Bronchial epithelial cell (primary cell): ENCODE measurements at places on chromosomes 3 and 15. TPM values are rescaled to one million over a fixed set of nuclear protein-coding genes. Genes with fewer than 3 reads are reported as not detected.
A peak's percentile ranks its signal among the peaks of the same experiment; 100 is the strongest.

DNA sequence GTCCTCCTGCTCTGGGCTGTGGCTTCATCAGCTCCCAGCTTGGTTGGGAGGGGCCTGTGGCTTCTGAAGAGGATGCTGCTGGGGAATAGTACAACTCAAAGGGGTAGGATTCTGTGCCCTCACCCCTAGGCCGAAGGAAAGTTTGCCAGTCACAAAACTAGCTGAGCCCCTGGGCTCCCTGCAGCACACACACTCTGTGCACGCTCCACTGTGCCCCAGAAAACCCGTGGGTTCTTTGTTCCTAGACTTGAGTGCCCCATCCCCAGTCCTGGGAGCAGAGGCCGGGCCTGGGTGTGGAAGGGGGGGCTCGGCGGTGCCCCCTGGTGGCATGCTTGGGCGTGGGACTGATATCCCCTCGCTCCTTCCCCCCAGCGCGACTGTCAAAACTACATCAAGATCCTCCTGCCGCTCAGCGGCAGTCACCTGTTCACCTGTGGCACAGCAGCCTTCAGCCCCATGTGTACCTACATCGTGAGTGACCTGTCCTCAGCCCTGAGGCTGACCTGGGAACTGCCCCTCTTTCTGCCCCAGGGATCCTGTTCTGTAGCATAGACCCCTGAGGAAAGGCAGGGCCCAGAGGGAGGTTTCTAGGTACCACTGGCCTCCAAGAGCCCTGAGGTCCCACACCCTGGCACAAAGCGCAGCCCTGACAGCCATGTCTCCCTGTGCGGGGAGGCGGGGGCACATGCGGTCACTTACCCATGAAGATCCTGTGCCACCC lies 14.2 kb downstream of the CIB1 start:
- DNase-seq, result no peak

Gene TNFSF10
- 15.5 and 24.6 TPM in 2 replicates for total RNA-seq

- DNase-seq, result peak; percentile 20
Measured at GRCh38 chr3:42507252-42507651, 4.8 kb downstream of the VIPR1 start.

DNA sequence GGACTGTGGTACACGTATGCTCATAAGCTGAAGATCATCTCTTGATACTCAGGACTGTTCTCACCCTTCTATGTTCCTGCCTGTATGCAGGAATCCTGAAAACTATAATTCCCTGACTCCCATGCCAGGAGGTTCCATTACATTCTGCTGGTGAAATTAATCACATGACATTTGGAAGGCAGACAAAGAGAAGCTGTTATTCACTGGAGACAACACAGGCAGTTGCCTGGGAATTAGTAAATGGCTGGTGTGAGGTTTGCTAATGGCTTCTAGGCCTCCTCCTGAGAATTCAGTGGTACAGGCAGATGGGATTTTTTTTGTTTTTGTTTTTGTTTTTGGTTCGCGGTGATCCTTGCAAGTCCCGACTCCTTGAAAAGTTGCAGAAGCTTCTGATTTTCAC lies 91.4 kb downstream of the CTNNB1 start:
- no peak for DNase-seq

Gene DCBLD2
- 80.1 and 96.1 TPM in 2 replicates for total RNA-seq

- peak; percentile 46 for DNase-seq
Measured at GRCh38 chr3:4899710-4900109, 79.5 kb upstream of the BHLHE40 start.

DNA sequence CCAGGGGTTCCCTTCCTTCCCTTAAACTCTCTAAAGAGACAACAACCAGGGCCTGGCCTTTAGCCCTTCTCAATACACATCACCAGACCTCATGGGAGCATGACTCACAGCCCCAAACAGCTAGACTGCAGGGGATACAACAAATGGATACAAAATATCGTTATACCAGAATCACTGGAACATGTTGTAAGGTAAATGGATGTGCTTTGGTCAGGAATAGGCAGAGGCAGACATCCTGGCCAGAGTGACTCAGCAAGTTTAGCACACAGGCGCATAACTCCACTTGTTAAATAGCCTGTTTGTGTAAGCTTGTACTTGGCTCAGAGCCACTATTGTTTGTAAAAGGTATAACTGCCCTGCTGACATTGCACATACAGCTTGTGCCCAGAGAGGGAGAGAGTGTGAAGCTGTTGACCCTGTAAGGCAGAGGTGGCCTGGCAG lies 18.3 kb downstream of the TMED3 start:
- DNase-seq, result peak; percentile 79

- peak; percentile 46 for DNase-seq
Measured at GRCh38 chr3:78887547-78888011, 880.2 kb downstream of the ROBO1 start.

DNA sequence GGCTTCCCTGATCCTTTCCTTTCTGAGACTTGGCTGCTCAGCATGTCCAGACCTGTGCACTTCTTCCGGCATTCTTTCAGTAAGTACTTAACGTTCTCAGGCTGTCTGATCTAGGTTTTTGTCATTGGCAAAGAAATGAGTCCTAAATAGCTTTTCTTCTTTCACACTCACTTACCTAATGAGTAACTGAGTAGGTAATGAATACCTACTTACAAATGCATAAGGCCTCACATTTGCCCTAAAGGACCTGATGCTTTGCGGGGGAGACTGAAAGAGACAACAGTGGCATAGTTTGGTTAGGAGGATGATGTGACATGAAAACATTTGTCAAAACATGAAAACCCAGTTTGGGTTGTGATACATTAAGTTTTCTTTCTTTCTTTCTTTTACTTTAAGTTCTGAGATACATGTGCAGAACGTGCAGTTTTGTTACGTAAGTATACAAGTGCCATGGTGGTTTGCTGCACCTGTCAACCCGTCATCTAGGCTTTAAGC lies 516.7 kb upstream of the CFAP20DC start:
- peak; percentile 99 for DNase-seq

GRCh38 chr3:117645561-117646242 lies 936.1 kb downstream of the TUSC7 start:
- peak; percentile 28 for DNase-seq

DNA sequence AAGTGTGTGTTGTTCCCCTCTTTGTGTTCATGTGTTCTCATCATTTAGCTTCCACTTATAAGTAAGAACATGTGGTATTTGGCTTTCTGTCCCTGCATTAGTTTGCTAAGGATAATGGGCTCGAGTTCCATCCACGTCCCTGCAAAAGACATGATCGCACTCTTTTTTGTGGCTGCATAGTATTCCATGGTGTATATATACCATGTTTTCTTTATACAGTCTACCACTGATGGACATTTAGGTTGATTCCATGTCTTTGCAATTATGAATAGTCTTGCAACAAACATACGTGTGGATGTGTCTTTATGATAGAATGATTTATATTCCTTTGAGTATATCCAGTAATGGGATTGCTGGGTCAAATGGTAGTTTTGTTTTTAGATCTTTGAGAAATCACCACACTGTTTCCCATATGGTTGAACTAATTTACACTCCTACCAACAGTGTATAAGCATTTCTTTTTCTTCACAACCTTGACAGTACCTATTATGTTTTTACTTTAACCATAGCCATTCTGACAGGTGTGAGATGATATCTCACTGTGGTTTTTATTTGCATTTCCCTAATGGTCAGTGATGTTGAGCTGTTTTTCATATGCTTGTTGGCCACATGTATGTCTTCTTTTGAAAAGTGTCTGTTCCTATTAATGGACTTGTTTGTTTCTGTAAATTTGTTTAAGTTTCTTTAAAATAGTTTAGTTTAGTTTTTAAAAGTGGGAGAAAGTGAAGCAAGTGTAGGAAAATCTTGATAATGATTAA lies 21.9 kb upstream of the SLC30A4 start:
- DNase-seq, result no peak

Gene PLS1
- 17.1 and 26.0 TPM in 2 replicates for total RNA-seq

GRCh38 chr3:187640569-187641059 lies 29.6 kb downstream of the SST start:
- peak; percentile 57 for DNase-seq

DNA sequence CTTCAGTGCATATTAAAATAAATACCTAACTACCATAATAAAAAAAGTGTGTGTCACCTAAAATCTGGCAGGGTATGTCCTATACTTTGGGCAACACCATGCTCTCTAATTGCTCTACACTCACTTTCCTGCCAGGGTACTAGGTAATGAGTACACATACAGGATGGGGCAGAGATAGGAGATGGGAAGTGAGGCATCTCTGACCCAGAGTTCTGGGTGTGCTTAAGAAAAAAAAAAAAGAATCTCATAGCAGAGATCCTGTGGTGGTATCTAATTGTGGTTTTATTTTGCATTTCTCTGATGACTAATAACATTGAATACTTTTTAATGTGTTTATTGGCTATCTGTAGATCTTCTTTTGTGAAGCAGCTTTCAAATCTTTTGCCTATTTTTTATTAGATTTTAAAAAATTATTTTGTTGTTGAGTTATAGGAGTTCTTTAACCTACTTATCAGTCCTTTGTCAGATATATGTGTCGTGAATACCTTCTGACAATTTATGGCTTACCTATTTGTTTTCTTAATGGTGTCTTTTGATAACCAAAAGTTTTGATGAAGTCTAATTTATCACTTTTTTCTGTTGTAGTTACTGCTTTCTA lies 48.0 kb downstream of the EEFSEC start:
- no peak for DNase-seq

DNA sequence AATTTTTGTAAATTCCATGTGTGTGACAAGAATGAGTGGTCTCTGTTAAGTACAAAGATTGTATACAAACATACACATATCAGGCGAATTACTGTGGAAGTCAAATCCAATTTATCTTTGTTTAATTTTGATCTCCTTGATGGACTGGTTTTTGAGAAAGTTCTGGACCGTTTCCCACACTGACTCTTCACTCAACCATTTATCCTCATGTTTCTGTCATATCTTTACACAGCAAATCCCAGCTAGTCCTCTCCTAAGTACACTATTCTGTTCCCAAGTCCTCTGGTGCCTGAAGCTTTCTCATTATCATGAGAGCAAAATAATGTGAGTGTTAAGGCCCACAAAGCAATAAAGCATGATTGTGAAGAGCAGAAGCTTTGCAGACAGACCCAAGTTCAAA lies 189.9 kb downstream of the WNT5A start:
- no peak for DNase-seq

DNA sequence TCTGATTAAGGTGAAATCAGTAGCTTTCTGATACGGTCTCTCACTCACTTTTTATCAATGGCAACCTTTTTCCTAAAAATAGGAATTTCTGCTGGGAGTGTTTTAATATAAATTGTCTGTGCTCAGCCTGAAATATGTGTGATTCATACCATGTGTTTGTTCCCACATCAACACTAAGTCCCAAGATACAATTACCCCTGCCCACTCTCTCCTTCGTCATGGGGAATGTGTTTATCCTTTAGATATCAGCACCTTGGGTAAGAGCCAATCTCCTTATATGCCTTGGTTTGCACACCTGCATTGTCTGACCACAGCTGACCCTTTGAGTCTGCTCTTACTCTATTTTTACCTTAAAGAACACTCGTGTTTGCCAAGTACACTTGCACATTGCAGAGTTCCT lies 356.4 kb downstream of the LPP start:
- DNase-seq, result peak; percentile 89

Gene HYKK
- 1.2 and 1.3 TPM in 2 replicates for total RNA-seq

- no peak for DNase-seq
Measured at GRCh38 chr3:32890420-32891276, 60.8 kb upstream of the CCR4 start.

Gene CLEC3B
- 0.13 TPM in 1 of 2 replicates, not detected in the other for total RNA-seq

Gene SLC9A9
- total RNA-seq, result 1.3 and 1.4 TPM in 2 replicates

DNA sequence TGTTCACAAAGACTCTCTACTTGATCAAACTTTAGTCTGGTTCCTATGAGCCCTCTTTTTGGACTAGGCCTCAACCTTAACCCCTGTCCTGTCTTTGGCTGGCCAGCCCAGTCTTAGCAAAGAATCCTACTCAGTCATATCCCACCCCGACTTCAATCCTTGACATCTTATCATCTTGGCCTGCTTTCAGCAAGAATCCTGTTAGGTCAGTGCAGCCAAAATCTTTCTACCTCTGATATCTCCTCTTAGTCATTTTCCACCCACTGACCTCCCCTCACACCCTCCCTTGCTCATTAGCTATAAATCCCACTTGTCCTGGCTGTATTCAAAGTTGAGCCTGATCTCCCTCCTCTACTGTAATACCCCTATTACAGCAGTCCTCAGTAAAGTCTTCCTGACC lies 286.1 kb downstream of the MAGI1 start:
- no peak for DNase-seq

DNA sequence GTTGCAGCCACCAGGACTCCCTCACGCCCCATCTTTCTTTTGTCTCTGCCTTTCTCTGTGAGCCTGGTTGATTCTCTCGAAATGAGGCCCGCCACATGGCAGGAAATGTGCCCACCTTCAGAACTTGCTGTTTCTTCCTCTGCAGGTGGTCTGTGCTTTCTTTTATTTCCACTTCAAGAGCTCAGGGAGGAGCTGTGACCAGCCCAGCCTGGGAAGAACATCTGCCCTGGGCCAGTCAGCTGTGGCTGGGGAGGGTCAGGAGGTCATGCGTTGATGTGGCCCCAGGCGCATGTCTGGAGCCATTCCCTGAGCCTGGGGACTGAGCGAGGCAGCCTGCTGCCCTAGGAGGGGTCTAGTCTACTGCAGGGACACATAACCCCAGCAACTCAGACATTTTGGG lies 8.0 kb downstream of the FBLN2 start:
- DNase-seq, result no peak

Gene CHDH
- under 0.01 and 0.13 TPM in 2 replicates for total RNA-seq

DNA sequence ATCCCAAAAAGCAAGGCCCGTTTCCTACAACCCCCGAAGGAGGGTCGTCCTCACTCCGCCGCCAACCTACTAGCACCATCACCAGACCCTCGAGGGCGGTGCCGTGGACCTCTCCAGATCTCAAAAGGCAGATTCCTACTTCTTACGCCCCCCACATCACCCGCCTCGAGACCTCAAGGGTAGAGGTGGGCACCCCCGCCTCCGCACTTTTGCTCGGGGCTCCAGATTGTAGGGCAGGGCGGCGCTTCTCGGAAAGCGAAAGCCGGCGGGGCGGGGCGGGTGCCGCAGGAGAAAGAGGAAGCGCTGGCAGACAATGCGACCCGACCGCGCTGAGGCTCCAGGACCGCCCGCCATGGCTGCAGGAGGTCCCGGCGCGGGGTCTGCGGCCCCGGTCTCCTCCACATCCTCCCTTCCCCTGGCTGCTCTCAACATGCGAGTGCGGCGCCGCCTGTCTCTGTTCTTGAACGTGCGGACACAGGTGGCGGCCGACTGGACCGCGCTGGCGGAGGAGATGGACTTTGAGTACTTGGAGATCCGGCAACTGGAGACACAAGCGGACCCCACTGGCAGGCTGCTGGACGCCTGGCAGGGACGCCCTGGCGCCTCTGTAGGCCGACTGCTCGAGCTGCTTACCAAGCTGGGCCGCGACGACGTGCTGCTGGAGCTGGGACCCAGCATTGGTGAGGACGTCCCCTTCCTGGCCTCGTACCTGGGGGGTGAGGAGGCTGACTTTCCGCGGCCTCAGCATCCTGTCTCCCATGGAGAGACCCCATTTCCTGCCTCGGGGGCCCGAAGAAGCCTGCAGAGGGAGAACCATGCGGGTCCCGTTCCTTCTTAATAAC lies at the start of gene MYD88:
MYD88 (plus strand) TSS at position 313 of the 842 bp plus-strand sequence; CDS start at position 353, 40 bp downstream.
- DNase-seq, result no peak

Gene ISLR2
- total RNA-seq, result not detected in 2 replicates

Gene GALNT15
- total RNA-seq, result 0.53 TPM in 1 of 2 replicates, not detected in the other

Gene SH2D7
- total RNA-seq, result not detected in 2 replicates

Gene PPP1R14D
- not detected in 2 replicates for total RNA-seq
